Dorsolateral prefrontal cortex (tissue), 122 donors: ENCODE measurements at places on chromosomes 2 and 18. TPM values are rescaled to one million over a fixed set of nuclear protein-coding genes. Genes with fewer than 3 reads are reported as not detected.

SLC14A1 gene
- 169 TPM for total RNA-seq

SP140 gene
- total RNA-seq = 3.9 TPM

ABHD1 gene
- 3.3 TPM for total RNA-seq

DNA sequence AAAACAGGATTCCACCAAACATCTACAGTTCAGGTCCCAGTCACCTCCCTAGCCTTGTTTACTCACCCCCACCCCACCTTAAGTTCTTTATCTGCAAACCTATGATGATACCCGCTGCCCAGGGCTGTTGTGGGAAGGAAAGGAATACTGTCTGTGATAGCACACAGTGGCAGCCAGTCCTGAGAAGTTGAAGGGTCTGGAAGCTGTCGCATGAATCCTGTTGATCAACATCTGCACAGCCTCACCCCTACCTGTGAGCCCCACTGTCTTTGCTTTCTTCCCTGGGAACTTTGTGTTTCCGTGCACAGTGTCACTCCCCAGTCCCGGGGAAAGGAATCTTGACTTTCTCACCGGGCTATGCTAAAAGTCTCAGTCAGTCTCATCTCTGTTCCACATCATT is 160.7 kb upstream of the EPAS1 start:
- DNase-seq = no peak

- DNase-seq = no peak
Observed at GRCh38 chr2:61588566-61588965, 50.4 kb upstream of the XPO1 start.
